ENCODE measurements at places on chromosomes 7 and 10. TPM values are rescaled to one million over a fixed set of nuclear protein-coding genes. Genes with fewer than 3 reads are reported as not detected.

DNA sequence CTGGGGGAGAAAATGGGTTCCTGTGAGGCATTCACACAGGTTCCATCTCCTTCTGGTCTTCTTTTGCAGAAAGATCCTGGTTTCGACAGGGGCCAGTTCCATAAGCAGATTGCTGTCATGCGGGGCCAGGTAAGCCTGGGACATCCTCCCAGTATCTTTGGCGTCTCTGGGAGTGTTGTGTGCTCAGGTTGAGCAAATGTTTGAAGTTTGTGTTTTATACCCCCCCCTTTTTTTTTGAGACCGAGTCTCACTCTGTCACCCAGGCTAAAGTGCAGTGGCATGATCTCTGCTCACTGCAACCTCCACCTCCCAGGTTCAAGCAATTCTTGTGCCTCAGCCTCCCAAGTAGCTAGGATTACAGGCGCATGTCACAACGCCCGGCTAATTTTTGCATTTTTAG is 20.0 kb downstream of the AVPI1 start:
- DNase-seq: no peak

- DNase-seq: no peak
Observed at GRCh38 chr7:106740806-106741205, 79.8 kb upstream of the CCDC71L start.

- DNase-seq: no peak
Observed at GRCh38 chr7:129772646-129773280, 161.2 kb downstream of the NRF1 start.

GRCh38 chr10:73998929-73999691 is 1.2 kb downstream of the VCL start:
- DNase-seq: peak; percentile 61

HOXA1 gene
- total RNA-seq: not detected

PLPP4 gene
- total RNA-seq: 2.6 TPM
